ENCODE measurements at places on chromosomes 11 and 22.

DNA sequence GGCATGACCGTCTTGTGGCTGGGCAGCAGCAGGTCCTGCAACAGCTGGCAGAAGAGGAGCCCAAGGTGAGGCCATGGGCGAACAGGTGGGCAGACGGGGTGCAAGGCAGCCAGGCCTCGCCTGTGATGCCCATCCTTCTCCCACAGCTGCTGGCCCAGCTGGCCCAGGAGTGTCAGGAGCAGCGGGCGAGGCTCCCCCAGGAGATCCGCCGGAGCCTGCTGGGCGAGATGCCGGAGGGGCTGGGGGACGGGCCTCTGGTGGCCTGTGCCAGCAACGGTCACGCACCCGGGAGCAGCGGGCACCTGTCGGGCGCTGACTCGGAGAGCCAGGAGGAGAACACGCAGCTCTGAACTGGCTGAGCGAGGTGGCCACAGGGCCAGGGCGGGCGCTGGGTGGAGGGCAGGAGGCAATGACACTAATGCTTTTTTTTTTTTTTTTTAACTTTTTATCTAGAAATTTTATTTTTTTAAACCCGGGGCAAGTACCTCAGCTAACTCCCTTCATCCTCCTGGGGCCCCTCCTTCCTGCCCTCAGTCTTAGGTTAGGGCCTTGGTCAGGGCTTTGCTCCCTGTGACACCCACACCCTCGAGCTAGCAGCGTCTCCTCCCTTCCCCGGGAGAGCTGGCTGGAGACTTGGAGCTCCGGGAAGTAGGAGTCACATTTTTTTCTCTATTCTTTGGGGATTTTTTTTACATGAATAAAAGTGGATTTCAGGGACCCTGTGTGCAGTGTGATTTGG, 16.0 kb downstream of the PLCB3 start:
- no peak for DNase-seq

GRCh38 chr22:30309951-30310741, 16.6 kb downstream of the TBC1D10A start:
- no peak for DNase-seq

- no peak for DNase-seq
Measured at GRCh38 chr11:73177380-73177777, 35.3 kb upstream of the FCHSD2 start.

DNA sequence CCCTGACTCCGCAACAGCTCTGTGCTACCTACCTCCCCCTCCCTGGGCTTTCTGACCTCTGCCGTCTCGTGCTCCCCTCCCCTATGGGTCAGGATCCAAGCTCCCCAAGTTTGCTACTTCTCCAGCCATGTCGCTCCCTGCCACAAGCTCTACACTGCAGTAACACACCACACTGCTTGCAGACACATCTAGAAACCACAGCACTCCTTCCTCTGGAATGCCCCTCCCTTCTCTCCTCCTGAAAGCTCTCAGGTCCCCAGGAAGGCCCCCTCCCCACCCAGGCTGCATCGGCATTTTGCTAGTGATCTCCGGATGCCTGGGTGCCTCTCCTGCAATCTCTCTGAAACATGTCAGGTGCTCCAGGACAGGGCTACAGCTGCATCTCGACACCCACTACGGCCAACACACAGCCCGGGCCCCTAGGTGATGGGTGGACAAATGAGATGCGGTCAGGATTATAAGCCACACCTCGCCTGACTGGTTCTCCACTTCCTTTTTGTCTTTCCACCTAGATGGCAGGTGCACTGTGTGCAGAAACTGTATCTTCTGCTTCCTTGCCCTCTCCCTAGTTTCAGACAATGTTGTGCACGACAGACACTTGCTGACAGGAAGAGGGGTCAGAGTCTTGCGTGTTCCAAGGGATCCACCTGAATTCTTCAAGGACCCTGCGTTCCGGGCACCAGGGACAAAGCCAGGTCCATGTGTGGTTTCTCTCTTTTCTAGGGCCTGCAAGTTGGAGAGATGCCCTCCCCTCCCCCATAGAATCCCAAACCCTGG, 22.9 kb downstream of the RPUSD4 start:
- no peak for DNase-seq

DNA sequence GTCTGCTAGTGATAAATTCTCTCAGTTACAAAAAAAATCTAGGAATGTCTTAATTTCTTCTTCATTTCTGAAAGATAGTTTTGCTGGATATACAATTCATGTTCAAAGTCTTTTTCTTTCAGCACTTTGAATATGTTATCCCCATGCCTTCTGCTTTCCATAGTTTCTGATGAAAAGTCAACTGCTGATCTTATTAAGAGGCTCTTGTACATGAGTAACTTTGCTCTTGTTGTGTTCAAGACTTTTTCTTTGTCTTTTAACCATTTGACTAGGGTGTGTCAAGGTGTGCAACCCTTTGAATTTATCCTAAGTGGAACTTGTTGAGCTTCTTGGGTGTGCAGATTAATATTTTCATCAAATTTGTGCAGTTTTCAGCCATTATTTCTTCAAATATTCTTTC, 22.1 kb upstream of the ACCSL start:
- DNase-seq, result no peak

GRCh38 chr11:5684646-5685362, at the start of gene TRIM5:
TRIM5 (minus strand) TSS chr11:5685074; CDS start chr11:5680177, 4,897 bp downstream.
- peak; percentile 67 for DNase-seq

DNA sequence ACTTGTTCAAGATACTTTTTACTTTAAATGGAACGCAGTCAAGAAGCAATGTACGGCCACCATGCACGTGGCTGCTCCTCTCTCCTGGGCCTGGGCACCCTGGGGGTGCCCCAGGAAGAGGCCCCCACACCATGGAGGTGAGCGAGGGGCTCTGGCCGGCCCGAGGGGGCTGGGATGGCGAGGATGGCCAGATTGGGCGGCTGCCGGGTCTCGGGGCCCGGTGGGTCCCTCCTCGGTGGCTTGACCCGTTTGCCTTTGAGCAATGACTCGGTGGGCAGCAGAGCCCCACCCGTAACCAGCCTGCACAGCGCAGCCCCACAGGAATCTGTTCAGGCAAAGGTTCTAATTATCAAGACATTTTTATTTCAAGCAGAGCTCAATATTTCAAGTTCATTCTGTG, 167.4 kb downstream of the BRD1 start:
- DNase-seq, result no peak

- DNase-seq, result no peak
Measured at GRCh38 chr22:40594924-40595323, 41.6 kb downstream of the MRTFA start.

GRCh38 chr11:92324890-92325289, 100.3 kb downstream of the FAT3 start:
- no peak for DNase-seq

DNA sequence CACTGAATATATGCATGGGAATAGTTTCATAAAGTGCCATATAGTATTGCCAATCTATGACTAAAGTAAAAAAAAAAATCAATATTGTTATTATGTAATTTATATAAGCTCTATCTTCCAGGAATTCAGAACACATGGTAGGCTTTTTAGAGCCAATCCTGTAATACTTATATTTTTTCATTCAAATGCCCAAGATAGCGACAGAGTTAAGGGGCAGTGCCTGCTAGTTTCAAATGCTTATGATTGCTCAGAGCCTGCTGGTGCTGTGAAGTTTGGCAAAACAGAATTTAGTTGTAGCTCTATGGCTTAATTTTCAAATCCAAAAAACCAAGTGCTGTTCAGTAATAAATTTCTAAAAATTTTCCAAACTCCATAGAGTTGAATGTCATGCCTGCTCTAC, 39.0 kb upstream of the BLID start:
- DNase-seq, result no peak

- DNase-seq, result no peak
Measured at GRCh38 chr11:13046637-13047570, 37.8 kb downstream of the RASSF10 start.

- DNase-seq, result no peak
Measured at GRCh38 chr22:50286275-50286674, 16.1 kb upstream of the MAPK11 start.

Measured in activated CD4-positive, alpha-beta T cell treated with anti-CD3 and anti-CD28 coated beads, Interleukin-2, amount 50 U/mL, for 1 hour (primary cell).